ENCODE measurements at places on chromosomes 2 and 18.

DNA sequence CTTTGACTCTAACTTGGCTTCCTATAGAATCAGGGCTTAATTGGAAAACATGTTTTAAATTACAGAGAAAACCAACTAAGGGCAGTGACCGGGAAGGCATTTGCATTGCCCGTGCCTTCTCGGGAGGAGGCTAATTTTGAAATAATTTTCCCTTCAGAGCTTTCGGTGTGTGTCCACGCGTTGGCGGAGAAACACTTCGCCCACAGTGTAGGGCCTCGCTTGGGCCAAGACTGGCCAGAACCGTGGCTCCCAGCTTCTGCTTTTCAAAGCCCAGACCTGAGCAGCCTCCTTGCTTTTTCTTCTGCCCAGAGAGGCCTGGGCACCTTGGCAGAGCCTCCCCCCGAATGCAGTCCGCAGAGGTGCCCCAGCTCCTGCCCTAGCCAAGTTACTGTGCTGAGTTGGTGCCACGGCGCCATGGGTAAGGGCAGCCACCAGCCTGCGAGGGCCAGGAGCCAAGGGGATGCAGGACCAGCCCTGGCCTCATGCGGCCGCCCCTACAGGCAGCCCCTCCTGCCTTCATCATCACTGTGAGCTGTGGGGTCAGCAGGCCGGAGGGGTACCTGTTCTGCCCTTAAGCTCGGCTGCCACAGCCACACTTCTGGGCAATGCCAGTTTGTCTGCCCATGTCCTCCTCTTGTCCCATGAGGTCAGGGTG lies 57.4 kb downstream of the NFATC1 start:
- DNase-seq, result no peak

GRCh38 chr2:2686222-2686621 lies 355.1 kb upstream of the MYT1L start:
- no peak for DNase-seq

- no peak for DNase-seq
Measured at GRCh38 chr2:22784566-22784965, 600.4 kb upstream of the KLHL29 start.

DNA sequence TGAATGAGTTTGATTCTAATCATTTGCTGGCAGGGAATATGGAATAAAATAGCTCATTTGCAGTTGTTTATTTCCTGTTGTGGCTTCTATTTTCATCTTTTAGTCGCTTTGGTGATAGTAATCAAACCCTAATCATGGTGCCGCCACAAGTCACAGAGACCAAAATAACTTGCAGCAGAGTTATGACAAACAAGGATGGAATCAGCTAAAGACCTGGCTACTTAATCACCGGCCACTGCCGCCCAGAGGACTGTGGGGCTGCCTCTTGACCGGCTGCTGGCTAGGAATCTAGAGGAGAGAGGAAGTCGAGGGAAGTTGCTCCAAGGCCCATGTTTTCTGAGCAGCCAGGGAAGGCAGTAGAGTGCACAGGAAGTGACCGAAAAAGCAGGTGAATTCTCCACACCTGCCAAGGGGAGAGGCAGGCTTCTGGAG lies 5.1 kb upstream of the SMAD7 start:
- DNase-seq, result no peak

GRCh38 chr18:64444819-64445218 lies 295.9 kb upstream of the LINC00305 start:
- DNase-seq, result no peak

DNA sequence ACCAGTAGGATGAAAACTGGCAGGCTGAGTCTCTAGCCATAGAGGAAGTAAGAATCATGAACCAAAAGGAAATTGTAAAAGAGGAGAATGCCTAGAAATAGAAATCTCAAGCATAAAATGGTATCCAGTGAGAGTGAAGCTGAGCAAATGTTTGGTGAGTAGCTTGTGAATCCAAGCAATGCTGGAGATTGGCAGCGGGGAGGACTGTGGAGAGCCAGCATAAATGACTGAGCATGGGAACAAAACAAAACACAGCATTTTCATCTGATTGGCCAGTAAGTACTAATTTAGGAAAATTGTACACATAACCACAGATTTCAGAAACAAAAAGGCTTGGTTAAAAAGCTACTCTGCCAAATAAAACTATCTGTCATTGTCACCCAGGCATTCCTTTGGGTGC lies 390.0 kb downstream of the STK39 start:
- DNase-seq, result no peak

DNA sequence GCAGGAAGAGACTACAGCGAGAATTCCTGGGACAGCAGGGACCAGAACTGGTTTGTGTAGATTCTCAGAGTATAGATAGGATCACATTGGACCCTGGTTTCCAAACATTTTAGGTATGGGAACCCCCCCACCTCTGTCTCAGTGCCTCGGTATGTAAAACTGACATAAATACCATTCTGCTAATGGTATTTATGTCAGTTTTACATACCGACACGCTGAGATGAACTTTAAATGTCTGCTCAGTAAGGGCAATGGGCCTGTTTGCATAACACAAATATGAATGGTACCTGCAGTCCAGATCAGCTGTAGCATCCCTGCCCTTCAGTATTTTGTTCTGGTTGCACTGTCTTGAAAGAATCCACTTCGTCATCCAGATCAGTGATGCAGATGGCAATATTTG lies 73.2 kb downstream of the WDSUB1 start:
- DNase-seq, result no peak

DNA sequence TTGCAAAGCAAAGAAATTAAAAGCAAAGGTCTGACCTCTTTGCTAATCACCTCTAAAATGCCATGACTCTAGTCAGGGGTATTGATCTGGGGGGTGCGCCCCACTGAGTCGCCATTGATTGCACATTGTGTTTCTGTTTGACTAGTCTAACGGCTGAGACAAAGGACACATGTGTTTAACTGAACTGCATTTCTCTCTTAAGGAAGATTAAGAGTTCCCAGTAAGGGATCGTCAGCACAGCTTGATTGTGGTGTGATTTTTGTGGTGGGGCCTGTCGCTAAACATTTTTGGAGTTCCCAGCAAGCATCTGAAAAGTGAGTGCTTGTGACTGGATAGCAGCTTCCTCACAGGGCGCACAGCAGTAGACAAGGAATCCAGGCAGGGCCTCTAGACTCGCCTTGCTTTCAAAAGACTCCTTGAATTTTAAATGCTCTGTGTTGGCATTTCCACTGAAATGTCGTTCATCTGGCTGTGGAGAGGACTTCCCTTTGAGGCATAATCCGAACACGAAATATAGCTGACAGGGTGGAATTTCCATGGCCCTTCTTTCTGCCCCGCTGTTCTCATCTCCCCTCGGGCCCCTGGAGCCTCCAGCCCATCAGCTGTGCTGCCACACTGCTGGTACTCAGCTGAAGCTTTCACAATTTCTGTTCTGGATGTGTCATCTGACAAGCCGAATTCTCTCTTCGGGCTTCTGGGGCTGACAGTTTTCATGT lies 126.3 kb downstream of the FAM168B start:
- no peak for DNase-seq

GRCh38 chr2:96877042-96877451 lies 7.2 kb upstream of the SEMA4C start:
- no peak for DNase-seq

GRCh38 chr2:196136151-196136550 lies 35.2 kb downstream of the STK17B start:
- no peak for DNase-seq

DNA sequence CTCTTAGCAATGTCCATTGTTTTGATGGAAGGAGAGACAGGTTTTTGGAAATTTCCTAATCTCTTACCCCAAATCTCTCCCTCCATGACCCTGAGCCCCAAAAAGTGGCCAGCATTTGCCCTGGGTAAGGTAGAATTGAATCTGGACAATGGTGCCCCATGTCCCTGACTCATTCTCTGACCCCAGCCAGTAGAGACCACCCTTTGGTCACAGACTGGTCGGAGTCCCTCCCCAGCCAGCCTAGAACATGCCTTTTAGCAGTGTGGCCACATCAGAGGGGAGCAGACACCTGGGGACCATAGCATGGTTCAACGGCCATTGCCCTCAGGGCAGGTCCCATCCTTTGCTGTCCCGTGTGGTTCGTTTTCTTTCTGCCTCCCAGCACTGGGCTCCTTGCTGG lies 6.5 kb upstream of the NT5DC4 start:
- DNase-seq, result no peak

- no peak for DNase-seq
Measured at GRCh38 chr18:50158866-50159653, 35.9 kb downstream of the MYO5B start.

DNA sequence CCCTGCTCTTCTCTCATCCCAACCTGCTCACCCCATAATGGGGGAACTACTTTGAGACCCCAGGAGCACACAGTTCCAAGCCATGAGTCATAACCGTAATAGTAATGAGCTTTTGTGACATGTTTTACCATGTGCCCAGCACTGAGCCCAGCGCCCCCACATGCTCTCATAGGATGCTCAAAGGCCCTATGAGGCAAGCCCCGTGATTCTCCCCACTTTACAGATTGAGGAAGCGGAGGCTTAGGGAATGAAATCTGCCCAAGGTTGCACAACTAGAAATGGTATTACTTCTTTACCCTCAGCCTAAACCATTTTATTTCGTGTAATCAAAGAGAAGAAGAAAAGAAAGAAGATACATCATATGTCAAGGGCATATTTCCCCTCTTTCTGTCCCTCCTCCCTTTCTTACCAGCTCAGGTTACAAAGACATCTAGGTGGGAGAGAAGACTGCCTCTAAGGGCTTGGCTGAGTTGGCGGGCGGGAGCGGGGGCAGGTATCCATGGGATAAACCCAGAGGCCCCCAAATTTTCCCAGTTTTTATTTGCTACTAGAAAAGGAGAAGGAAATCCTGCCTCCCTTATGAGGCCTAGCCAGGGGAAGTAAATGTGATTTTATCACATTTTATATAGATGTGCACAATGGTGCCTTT lies 24.2 kb downstream of the BCL11A start:
- DNase-seq, result no peak

- peak; percentile 25 for DNase-seq
Measured at GRCh38 chr2:68251855-68252399, 405 bp downstream of the PPP3R1 start.

DNA sequence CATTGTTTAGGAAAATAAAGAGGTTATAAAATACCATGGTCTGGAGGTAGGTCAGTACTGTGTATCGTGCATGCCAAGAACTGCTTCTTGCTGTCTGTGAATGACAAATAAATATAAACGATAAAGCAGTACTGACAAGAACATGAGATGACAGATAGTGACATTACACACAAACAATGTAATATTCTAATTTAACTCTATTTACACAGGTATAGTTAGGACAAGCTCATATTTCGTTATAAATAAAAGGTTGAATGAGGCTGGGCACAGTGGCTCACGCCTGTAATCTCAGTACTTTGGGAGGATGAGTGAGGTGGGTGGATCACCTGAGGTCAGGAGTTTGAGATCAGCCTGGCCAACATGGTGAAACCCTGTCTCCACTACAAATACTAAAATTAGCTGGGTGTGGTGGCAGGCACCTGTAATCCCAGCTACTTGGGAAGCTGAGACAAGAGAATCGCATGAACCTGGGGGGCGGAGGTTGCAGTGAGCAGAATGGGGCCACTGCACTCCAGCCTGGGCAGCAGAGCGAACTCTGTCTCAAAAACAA lies 14.7 kb upstream of the GPR75 start:
- no peak for DNase-seq

DNA sequence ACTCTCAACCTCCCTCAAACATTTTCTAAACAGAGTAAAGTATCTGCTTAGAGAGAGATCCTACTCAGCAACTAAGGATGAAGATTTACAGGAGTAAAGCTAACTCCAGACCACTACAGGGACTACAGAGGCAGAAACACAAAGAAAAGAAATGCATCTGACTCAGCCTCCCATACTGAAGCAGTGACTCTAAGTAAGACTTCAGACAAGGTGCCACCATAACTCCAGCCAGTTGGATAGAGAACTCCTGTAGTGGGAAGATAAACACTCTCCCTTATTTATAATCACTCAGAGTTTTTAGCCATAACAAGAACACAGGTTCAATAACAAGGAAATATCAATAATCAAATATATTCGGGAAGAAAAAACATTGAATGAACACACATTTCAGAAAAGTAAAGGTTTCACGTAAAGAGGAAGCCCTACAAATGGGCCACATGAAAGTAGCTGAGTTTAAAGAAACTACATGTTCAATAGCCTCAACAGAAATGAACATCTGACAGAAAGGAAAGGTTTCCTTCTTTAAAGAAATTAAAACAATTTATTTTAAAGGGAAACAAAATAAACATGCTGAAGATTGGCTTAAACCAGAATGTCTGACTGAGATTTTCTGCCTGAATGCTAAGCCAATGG lies 519.9 kb downstream of the KCNJ3 start:
- DNase-seq, result no peak

GRCh38 chr2:75666911-75667310 lies 20.3 kb downstream of the MRPL19 start:
- DNase-seq, result no peak

- no peak for DNase-seq
Measured at GRCh38 chr2:108377401-108377800, 353 bp upstream of the SULT1C4 start.

- no peak for DNase-seq
Measured at GRCh38 chr18:75548353-75548905, 120.9 kb upstream of the SMIM21 start.

DNA sequence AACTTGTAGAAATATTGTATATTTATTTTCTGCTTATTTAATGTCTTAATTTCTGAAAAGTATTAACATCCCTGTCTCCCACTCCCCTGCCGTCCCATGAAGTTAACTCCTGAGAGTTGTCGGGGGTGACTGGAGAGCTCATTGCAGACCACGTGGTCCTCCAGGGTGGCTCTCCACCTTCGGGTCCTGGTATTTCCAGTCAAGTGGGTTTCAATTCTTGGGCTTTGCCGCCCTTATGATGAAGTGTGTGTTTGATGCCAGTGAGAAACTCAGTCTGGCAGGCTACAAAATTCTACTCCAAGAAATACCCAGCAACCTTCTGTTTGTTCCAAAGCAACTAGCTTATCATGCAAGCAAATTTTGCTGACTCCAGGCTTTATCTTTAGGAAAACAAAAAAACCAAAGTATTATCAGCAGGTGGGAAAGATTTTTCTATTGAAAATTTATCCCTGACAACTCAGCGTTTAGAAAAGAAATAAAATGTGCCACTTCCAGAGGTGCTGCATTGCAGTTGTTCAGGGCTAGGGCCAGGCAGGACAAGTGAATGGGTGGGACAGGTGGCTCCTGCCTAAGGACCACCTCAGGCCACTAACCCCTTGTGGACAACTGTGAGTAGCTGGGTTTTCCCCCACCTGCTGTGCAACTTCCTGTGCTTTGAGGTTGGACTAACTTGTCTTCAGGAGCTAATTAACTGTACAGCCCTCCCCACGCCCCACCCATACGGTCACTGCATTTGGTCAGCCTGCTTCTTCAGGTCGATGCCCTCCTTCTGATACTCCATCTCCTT lies 46.6 kb downstream of the BCL2L11 start:
- DNase-seq, result no peak

GRCh38 chr2:60480089-60480773 lies 73.2 kb downstream of the BCL11A start:
- no peak for DNase-seq

- DNase-seq, result no peak
Measured at GRCh38 chr2:205451901-205452512, 230.3 kb upstream of the NRP2 start.
